Activated naive CD8-positive, alpha-beta T cell treated with anti-CD3 and anti-CD28 coated beads, Interleukin-2, amount 10 ng/mL, durations not matched to agents 7 days and 5 days (primary cell): ENCODE measurements at places on chromosomes 13 and 19.

GRCh38 chr13:74883834-74884233, 598.1 kb downstream of the TBC1D4 start:
- DNase-seq: no peak

GRCh38 chr19:49848938-49849337, 2.0 kb upstream of the PTOV1 start:
- no peak for DNase-seq

- DNase-seq: no peak
Observed at GRCh38 chr13:88908961-88909441, 1237.8 kb downstream of the SLITRK5 start.

DNA sequence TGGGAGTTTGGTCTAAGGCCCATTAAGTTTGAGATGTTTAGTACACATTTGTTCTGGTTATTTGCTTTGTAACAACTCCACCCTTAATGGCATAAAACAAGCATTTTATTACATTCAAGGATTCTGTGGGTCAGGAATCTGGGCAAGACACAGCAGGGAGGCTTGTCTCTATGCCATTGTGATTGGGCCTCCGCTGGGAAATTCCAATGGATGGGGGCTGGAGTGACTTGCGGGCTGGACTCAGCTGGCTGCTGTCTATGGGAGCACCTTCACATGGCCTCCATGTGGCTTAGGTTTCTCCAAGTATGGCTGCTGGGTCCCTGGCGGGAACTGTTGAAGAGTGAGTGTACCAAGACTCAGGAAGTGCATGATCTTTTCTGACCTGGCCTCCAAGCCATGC, 159.0 kb downstream of the PAN3 start:
- no peak for DNase-seq

DNA sequence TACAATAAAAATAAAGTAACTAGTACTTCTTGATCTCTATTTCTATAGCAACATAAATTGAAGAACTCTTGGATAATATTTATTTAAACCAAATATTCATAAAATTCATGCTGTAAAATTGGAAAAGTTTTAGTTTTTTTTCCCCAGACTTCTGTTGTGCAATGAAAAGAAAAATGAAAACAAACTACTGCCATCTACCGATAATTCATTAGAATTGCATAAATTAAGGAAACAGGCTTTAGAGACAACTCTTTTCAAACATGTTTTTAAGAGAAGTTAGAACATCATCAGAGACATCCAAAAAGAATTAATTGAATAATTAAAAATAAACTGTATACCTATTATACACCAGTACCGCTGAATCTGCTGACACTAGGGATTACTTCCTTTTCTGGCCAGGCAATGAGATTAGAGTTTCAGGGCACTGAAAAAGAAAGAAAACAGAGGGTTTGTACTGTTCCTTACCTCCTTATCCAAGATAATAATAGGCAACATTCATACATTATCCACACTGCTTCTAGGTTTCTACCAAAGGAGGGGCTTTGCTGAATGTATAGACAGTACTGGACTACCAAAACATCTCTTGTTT, 4.9 kb downstream of the CCDC122 start:
- DNase-seq: no peak

- DNase-seq: no peak
Observed at GRCh38 chr13:107512551-107512950, 702.8 kb downstream of the LIG4 start.

- no peak for DNase-seq
Observed at GRCh38 chr13:98429531-98429930, 147.4 kb downstream of the STK24 start.

DNA sequence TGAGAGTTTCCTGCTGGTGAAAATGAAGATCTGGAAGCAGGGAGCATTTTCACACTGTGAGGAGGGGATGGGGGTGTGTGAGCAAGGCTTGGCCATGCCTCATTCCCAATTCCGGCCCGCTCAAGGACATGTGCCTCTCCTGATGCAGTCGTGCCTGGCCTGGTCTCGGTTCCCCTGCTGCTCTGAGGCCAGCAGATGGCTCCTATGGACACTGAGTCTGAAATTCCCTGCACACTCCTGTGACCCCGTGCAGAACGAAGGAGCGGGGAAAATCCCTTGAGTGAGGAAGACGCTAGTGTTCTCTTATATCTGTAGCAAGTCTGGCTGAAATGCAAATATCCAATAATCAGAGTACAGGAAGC, 363 bp upstream of the ZNF763 start:
- no peak for DNase-seq

DNA sequence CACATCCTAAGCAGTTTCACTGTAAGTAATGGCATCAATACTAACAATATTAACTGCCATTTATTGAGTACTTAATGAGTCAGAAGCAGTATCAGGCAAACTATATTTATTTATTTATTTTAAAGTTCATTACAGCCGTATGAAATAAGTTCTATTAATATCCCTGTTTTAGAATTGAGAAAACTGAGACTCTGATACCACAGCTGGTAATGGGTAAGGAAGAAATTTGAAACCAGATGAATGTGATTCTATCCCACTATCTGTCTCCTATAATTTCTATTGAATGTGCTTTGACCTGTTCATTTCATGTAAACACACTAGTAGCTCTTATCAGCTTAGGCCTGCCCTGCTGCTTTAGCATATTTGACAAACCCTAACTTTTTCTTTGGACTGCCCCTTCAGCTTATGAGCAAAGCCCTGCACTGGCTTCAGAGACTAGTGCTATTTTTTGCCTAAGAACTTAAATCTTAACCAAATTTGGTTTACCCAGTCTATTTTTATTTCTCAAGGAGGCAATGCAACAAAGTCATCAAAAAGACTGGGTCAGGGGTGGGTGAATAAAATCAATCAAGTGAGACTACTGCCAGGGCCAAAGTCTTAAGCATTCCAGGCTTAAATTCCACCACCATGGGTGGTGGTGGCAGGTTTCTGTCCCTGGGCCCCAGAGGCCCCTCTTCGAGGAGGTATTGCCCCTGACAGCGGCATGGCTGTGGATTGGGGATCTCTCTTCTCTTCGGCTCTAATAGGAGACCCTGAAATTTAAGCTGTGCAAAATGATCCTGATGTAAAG, 143.4 kb downstream of the DLEU7 start:
- DNase-seq: no peak

DNA sequence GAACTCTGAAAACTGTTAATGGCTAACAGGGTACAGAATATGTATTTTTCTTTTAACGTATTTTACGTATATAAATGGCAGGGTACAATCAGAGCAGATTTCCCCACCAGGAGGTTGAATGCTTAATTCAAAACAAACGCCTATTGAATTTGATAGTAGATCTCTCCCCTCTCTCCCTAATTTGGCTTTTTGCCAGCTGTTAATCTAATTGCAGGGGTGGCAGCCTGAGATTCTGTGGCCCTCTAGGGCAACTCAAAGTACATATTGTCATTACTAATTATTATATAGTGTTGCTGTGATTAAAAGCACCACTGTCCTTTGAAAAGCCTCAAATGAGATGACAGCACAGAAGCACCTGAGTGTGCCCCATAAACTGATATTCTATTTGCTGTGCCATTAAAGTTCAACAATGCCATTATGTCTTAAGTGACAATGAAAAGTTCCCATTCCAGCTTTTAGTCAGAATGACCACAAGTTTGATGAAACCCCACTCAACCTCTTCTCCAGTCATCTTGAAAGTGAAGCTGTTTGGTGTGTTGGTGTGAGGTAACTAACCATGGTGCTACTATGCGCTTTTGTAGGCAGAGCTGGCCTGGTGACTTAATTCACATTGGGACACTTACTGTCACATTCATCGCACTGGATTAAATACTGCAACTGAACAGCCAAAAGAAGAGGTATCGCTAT, 351.4 kb downstream of the KCNRG start:
- DNase-seq: no peak

DNA sequence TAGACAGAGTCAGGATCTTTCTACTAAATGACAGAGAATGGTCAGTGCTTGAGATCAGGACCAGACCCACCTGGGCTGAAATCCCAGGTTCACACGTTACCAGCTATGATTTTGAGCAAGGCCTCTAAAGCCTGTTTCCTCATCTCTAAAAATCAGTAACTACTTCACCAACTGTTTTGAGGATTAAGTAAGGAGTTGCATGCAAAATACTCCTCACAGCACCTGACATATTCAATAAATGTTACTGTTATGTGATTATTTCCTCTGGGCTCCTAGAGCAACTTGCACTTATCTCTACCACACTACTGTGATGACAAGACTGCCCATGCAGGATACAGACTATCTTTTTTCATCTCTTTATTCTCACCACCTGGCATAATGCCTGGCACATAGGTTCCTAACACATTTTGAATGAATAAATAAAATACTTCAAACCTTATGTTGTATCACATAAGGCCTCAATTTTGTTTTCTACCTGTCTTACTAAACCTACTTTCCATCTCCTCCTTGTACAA, 1.8 kb downstream of the KATNAL1 start:
- DNase-seq: no peak

GRCh38 chr13:38735665-38736440, 49.0 kb downstream of the FREM2 start:
- no peak for DNase-seq

- no peak for DNase-seq
Observed at GRCh38 chr19:16623066-16623465, 4.9 kb downstream of the MED26 start.

- DNase-seq: peak; percentile 64
Observed at GRCh38 chr19:48230555-48231129, 25.1 kb downstream of the CARD8 start.

DNA sequence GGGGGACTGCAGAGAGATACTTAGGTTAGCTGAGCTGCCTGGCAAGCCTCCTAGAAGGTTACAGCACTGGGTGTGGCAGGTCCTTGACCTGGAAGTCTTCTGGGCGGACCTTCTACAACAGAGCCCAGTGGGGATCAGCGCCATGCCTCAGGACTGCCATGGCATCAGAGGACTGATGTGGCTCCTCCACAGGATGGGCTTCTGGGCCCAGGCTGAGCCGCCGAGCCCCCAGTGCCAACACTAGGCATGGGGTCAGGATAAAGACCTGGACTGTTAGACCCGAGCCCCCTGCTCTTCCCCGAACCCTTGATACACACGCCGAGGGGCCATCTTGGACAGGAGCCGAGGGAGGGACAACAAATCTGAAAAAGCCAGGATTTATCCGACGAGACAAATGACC, 64.0 kb upstream of the SOX21 start:
- no peak for DNase-seq

GRCh38 chr13:50747737-50748350, 95.6 kb downstream of the DLEU7 start:
- no peak for DNase-seq

GRCh38 chr19:40521276-40521675, 54.5 kb downstream of the SPTBN4 start:
- no peak for DNase-seq

GRCh38 chr19:11063434-11063833, 25.8 kb upstream of the LDLR start:
- DNase-seq: no peak

DNA sequence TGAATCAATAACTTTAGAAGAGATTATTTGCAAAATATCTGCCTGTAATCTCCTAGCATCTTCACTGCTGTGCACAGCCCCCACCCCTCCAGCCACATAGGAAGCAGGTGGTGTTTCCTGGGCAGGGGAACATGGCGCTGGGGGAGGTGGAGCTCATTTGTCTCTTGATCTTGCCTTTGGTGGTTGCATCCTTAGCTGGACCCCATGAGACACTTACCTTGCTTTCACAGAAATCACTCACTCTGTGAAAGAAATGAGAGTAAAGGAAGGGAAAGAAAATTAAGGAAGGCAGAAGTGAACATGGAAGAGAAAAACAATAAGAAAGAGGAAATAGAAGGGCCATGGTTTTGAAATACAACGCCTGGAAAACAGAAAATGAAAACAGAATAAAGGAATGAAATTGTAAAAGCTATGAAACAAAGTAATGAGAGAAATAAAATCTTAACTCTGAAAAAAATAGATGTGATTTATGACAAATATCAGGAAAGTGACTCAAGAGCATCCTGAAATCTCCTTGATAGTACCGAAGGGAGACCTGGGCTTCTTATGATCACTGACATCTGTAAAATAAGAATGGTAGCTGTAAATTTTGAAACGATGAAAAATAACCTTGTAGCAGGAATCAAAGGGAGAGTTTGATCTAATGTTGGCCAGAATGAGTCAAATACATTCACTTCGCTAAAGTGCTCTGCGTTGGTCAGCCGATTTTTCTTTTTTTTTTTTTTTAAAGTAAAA, 17.2 kb upstream of the RNASEH2B start:
- DNase-seq: peak; percentile 50

- no peak for DNase-seq
Observed at GRCh38 chr19:39415111-39416046, 2.9 kb downstream of the PLEKHG2 start.

GRCh38 chr19:47757617-47758442, 12.5 kb downstream of the NOP53 start:
- DNase-seq: no peak

GRCh38 chr13:25659091-25659795, 287.5 kb downstream of the ATP8A2 start:
- no peak for DNase-seq
